ENCODE measurements at places on chromosomes 5 and 9.

GRCh38 chr9:6382681-6383080, 30.3 kb upstream of the UHRF2 start:
- no peak for DNase-seq

DNA sequence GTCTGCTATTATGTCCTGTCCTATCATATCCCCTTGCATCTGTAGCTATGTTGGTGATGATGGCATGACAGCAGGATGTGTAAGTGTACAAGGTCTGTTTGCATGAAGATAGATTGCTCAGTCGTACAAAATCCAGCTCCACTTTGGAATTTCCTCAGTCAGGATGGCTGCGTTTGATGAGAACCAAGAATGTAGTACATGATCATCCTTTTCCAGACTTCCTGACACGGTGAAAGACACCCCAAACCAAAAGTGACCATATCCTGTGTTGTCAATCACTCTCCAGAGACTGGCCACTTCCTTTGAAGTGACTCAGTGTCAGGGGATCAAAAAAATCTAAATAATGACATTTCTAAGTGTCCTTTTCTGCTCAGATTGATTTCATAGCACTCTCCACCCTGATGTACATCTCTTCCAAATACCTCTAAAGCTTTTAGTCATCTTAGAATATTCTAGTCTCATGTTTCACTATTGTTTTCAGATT, 213.4 kb downstream of the PLK2 start:
- no peak for DNase-seq

GRCh38 chr5:169336242-169336641, 35.3 kb upstream of the SLIT3 start:
- DNase-seq: no peak

DNA sequence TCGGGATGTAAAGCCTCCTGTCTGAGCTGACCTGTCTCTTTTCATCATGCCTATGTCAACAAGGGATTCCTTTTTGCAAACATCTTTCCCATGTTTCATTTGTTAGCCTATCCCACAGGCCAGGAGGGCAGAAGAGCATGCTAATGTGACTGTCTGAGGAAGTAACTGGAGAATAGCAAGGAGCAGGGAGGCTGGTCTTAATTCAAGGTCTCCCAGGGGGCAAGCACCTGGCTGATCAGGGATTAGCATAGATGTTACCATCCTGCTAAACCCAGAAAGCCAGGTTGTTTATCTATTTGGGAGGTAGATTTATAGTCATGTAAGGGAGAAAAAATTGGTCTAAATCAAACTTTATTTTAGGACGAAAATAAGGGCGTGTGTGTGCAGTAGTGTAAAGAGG, 36.7 kb upstream of the MAP1B start:
- DNase-seq: no peak
